ENCODE measurements at places on chromosomes 11 and 22.

- DNase-seq, result no peak
Observed at GRCh38 chr11:93082900-93083299, 113.4 kb downstream of the MTNR1B start.

GRCh38 chr11:128929991-128930390 lies 12.7 kb downstream of the TP53AIP1 start:
- DNase-seq, result no peak

DNA sequence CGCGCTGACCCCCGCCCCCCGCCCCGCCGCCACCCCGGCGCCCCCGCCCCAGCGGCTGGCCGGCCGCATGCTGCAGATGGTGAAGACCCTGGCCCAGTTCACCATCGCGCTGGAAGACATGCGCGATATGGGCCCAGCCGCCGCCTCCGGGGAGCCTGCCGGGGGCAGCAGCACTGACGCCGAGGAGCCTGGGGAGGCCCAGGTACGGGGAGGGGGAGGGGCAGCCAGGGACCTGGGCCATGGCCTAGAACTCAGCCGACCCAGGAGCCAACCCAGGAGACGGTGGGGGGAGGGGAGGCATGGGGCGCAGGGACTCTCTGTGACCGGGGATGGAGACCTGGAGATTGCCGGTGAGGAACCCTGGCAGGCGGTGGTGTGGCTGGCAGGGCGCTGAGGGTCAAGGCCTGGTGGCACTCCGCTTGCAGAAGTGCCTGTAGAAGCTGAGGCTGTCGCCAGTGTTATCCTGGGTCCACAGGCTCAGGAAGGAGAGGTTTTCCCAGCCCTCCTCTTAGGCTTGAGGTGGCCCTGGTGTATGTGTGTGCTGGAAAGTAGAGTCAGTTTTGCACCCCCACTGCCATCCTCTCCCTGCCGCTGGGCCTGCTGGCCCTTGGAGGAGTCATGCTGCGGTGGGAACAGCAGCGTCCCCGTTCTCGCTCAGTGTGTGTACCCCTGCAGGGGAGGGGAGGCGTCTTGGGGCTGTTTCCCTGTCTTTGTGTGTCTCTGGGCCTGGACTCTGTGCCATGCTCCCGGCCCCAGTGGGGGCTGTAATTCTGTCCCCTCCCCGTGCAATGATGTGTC lies 32.9 kb upstream of the RELT start:
- peak; percentile 51 for DNase-seq

GRCh38 chr11:111460340-111460739 lies 51.8 kb downstream of the BTG4 start:
- no peak for DNase-seq

DNA sequence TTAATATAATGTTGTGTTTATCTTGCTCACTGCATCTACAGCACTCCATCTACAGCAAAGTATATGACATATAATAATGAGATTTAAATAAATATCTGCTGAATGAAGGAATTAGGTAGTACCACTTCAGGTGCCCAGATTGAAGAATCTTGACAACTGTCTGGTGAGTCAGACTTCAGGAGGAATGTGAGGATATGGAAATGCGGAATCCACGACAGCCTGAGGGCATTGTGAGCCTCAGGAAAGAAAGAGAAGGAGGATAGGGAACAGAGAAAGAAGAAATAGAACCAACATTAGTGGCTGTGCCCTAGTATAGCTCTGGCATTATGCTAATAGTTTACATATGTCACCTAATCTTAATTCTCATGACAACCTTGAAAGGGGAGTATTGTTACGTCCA lies 304.4 kb downstream of the AASDHPPT start:
- peak; percentile 33 for DNase-seq

DNA sequence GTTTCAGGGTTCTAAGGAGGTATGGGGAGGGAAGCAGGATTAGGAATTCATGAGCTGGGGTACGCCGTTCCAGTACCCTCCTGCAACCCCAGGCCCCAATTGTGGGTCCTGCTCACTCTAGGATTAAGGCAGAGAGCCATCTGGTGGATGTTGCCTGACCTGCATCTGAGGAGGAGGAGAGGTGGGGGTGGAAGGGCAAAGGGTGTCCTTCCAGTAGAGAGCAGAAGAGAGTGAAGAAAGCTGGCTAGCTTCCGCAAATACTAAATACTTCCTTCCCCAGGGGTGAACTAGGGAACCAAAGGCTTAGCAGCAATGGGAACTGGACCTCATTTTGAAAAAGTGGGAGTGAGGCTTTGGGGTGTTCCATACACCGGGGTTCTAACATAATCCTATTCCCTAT lies 10.6 kb downstream of the LRRC51 start:
- DNase-seq, result peak; percentile 85

DNA sequence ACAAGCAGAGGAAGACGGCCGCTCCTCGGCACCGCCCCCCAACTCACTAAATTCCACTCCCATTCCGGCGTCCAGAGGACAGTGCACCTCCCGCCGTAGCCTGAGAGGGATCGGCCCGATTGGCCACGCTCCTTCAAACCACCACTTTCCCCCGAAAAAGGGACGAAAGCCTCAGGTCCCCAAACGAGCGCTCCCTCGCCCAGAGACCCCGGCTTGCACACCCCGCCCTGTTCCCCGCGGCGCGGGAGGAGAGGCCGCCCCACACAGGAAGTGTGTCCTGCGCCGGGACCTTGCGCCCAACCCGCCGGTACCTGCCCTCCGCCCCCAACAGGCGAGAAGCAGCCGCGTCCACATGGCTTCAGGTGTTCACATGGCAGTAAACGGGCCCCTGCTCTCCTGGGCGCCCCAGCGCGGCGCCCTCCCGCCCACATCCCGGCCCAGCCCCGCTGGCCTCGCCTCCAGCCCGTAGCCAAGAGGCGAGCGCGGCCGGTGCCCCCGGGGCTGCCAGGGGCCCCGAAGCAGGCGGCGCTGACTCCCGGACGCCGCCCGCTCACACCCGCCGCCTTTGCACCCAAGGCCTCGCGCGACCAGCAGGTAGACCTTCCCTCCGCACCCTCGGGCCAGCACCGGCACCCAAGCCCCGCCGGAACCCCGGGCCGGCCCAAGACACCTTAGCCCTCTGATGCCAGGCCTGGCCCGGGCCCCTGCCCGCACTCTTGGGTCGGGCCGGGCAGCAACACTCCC lies 849 bp downstream of the TCF20 start:
- DNase-seq, result peak; percentile 80

DNA sequence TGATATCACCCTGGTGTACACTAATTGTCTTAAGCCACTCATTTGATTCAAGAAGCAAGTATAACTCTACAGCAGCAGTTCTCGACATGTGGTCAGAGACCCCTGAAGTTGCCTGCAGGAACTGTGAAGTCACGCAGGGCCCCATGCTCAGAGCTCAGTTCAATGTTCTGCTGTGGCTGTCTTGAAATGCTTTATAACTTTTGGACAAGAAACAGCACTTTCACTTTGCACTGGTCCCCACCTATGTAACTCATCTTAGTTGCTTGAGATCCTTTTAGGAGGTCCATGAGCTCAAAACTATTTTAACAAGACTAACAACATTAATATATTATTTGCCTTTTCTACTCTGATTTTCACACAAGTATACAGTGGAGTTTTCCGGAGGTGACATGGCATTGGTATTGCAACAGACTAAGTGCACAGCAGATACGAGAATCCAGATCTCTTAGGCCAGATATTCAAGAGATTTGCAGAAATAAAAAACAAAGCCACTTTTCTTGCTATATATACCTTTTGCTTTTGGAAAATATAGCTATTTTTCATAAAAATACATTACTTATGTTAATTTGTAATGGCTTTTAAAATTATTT lies 64.8 kb downstream of the PRR5L start:
- no peak for DNase-seq

- no peak for DNase-seq
Observed at GRCh38 chr22:40594346-40594745, 42.2 kb downstream of the MRTFA start.

DNA sequence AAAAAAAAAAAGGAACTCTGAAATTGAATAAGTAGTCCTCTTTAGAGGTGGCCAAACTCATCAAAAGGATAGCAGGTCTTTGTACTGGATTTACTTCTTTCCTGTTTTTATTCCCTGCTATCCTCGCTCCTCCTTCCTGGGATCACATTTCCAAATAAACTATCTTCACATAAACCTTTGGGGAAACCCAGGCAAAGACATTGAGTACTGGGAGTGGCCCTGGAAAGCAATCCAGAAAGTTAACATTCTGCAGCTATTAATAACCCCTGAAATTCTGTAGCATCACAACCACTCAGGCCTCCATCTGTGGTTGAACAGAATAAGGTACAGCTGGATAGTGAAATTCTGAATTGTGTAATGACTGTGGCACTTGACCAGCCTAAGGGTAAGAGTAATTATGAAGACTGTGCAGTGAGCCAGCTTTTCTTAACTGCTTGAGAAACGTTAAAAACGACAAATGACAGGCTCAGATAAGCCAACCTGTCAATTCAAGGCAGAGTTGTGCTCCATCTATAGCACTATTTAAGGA lies 58.8 kb downstream of the ISX start:
- DNase-seq, result no peak

DNA sequence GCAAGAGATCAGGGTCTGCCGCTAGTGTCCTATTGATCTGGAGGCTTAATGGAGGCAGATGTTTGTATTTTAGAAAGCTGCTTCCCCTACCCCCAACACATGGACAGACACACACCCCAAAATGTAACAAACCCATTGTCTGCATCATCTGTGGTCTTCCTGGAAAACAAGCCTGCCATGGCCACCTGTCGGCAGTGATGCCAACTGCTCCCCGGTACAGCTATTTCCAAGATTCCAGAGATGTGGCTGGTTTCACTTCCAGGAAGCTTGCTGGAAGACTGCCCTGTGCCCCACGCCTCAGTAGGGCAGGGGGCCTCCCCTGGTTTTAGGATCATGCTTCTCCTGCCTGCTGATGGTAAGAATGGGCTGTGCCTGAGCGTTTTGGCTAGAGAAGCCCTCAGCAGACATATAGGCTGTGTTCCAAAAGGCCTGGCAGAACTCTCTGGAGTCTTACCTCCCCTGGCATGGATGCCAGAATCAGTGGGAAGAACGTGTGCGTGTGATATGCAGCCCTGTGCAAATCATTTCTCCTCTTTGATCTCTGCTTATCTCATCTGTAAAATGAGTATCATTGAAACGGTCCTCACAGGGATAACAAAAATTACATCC lies 108.6 kb downstream of the FBXO7 start:
- no peak for DNase-seq

GRCh38 chr11:64558869-64559268 lies 32.2 kb upstream of the SLC22A12 start:
- DNase-seq, result no peak

GRCh38 chr22:24871611-24872205 lies 65.7 kb downstream of the SGSM1 start:
- DNase-seq, result no peak

GRCh38 chr22:38257181-38257580 lies 15.6 kb downstream of the TMEM184B start:
- no peak for DNase-seq

DNA sequence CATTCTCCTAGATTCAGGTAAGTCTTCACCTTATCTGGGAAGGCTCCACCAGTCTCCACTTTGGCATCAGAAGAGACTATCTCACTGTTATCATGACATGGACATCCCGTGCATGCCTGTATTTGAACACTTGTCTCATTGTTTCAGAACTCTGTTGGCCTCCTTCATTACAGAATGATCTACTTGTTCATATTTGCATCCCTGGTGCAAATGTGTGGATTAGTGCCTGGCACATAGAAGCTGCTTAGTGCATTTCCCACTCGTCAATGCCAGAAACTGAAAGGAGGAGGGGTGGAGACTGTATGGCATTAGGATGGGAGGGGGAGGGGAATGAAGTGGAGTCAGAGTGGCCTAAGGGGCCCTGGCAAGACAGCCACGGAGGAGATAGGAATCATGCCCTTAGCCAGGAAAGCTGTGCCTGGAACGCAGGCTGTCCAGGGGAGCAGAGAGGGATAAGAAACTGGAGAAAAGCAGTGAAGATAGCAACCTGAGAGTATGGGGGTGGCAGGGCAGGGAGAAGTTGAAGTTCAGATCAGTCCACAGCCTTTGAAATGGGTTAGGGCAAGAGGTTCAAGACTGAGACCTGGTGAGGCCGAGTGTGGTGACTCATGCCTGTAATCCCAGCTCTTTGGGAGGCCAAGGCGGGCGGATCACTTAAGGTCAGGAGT lies 53.8 kb upstream of the CAPRIN1 start:
- DNase-seq, result no peak

DNA sequence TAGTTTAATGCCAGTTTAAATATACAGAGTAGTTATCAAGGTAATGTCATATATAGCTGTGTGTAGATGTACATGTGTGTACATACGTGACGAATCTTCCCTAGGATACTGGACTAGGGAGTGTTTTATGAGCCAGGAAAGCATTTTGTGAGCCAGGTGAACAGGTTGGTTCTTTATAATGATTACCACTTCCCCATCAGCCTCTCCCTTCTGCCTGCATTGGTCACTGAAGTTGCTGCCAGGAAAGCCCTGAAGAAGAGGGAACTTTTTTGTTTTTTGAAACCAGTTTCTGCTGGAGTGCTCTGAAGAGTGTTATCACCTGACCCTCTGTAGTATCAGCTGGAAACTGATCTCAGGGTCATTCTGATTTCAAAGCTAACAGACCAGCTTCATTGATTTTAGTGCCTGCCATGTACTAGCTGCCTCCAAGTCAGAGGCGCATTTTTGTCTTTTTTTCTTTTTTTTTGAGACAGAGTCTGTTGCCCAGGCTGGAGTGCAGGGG lies 14.2 kb upstream of the ST14 start:
- no peak for DNase-seq

DNA sequence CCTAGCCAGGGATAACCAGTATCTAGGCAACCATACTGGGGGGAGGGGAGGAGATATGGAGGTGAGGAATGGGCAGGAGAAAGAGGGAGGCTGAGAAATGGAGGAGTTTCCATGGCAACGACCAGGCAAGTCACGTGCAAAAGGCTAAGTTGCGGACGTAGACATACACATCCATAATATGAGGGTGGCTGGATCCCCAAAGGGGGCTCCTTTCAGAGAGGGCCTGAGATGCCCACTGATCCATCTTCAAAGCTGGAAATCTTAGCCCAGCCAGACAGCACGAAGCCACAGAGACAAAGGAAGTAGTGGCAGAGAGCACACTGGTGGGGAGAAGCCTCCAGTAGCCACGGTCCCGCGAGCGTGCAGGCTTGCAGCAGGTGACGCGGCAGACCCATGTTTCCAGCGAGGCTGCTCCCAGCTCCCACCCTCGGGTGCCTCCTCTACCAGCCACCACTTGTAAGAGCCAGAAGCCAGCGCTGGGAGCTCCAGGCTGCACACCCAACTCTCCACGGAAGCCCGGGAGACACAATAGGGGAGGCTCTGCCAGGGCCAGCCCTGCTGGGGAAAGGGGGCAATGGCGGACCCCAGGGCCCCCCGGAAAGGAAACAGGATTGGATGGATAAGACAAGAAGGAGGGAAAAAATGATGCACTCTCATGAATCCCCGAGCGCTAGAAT lies 938 bp downstream of the FXYD6 start:
- no peak for DNase-seq

All from H9 (cell line).